ENCODE measurements at places on chromosomes 5 and 9.

- no peak for DNase-seq
These were observed 78.0 kb upstream of the CACNA1B start for GRCh38 chr9:137799630-137799983.

- DNase-seq: no peak
These were observed at the start of gene ENTPD2 for GRCh38 chr9:137053944-137054931. Gene ENTPD2, minus strand, starts transcription at chr9:137054061. Its CDS starts 64 bp downstream, at chr9:137053997.

DNA sequence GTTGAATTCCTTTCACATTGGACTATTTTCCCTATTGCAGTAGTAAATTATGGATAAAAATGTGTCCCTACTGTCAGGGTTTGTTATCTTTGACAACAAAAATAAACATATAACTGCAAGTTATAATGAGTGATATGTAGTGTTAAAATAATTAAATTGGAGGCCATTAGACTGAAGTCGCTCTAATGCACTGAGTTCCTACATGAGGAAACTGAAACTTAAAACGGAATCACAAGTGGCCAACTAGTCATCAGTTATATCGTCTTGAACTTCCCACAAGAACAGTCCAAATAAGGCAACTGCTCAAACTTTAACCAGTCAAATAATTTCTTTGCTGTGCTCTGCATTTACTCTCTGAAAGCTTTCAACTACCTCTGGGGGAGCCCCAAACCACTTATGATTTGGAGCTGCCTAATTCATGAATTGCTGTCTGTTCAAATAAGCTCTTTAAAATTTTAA lies 2.1 kb upstream of the IFT74 start:
- DNase-seq: no peak

GRCh38 chr9:75087289-75087823 lies 599 bp downstream of the NMRK1 start:
- DNase-seq: no peak

GRCh38 chr5:155189476-155189875 lies 175.9 kb downstream of the KIF4B start:
- DNase-seq: no peak

- no peak for DNase-seq
These were observed 102.6 kb downstream of the PDZD2 start for GRCh38 chr5:31741496-31741895.

- no peak for DNase-seq
These were observed 502.5 kb downstream of the RASEF start for GRCh38 chr9:82560457-82560904.

GRCh38 chr5:117414926-117415325 lies 840.3 kb upstream of the SEMA6A start:
- no peak for DNase-seq

- no peak for DNase-seq
These were observed 1.4 kb downstream of the ZFR start for GRCh38 chr5:32443145-32443540.

DNA sequence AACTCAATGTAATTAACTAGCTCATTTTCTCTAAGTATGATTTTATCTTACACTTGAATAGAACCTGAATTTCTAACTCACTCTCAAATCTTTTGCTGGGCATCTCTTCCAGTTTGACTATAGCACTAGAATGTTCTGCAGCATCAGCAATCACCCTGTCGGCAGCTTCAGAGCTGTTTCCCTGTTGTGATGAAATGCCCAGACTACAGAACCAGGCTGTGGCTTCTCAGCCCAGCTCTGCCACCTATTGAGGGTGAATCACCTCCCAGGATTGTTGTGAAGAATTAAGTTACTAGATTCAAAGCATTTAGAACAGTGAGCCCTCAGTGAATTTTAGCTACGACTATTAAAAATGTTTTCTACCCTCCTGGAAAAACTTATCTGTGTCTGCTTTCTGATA lies 90.4 kb upstream of the ANKRD55 start:
- no peak for DNase-seq

- DNase-seq: no peak
These were observed 126.3 kb downstream of the HMHB1 start for GRCh38 chr5:143938230-143938629.

DNA sequence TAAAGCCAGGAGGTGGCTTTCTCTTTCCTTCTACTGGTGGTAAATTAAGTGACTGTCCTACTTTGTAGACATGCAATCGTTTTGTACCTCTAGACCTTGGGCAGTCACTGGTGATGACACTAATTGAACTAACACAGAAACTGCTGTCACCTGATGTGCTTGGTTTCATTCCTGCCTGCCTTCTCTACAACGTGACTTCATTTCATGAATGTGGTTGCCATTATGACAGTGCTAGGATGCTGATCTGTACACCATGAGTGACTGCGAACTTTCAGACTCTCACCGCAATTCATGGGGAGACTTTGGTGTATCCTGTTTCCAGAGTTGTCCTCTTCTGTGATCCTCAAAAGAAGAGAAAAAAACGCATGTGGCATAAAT lies 47.5 kb downstream of the UBE2QL1 start:
- no peak for DNase-seq

DNA sequence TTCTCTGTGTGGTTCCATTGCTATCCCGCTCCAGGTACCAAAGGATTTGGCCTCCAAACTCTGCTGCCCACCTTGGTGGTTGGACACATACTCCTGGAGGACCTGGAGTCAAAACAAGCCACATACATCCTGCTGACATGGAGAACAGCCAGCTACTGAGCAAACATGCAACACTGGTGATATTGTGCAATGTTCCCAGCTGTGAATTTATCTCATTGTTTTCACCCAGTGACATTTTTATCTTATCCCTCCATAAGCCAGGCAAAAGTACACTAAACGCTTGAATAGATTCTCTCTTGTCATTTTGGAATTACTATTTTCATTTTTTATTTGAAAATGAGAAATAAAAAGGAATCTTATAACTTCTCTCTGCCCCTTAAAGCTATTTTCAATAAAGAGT lies 11.1 kb upstream of the CTSL start:
- DNase-seq: no peak

GRCh38 chr9:119601632-119602031 lies 232.4 kb upstream of the BRINP1 start:
- no peak for DNase-seq

DNA sequence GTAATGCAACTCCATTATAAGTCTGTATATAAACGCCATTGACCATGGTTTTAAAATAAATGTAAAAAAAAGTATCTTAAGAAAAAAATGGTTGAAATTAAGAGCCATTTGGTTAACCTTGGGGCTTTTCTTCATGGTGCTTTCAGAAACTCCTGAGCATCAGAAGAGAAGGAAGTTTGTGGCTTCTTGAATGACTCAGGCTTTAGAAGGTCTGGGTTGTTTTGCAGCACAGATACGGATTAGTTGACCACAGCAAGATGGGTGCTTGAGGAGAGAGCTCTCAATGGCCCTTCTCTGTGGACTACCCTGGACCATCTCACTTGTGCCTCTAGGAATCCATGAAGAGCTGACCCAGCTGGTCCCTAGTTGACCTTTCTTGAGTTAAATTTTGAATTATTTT lies 189.5 kb downstream of the TMEM38B start:
- no peak for DNase-seq

DNA sequence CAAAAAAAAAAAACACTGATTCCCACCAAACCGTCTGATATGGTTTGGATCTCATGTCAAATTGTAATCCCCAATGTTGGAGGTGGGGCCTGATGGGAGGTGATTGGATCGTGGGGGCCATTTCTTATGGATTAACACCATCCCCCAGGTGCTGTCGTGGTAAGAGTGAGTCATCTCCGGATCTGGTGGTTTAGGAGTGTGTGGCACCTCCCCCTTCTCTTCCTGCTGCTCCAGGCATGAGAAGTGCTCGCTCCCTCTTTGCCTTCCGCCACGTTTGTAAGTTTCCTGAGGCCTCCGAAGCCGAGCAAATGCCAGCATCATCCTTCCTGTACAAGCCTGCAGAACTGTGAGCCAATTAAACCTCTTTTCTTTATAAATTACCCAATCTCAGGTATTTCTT lies 45.2 kb downstream of the HSD17B3 start:
- DNase-seq: no peak

DNA sequence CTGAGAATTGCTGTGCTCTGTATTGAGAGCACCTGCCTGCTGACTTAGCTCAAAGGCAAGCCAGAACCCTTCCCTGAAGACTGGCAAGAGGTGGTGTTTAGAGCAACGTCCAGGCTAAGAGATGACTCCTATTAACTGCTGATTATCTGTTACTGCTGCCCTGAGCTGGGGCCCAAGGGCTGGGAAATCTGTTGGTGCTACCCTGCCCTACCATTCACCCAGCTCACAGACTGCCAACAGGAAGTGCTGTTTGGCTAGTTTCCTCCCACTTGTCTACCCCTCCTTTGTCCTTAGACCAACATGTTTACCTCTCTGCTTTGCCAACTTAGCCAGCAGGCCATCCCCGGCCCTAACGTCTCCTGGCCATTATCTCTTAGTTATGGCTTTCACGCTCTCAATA lies 6.9 kb downstream of the RAB24 start:
- DNase-seq: no peak

DNA sequence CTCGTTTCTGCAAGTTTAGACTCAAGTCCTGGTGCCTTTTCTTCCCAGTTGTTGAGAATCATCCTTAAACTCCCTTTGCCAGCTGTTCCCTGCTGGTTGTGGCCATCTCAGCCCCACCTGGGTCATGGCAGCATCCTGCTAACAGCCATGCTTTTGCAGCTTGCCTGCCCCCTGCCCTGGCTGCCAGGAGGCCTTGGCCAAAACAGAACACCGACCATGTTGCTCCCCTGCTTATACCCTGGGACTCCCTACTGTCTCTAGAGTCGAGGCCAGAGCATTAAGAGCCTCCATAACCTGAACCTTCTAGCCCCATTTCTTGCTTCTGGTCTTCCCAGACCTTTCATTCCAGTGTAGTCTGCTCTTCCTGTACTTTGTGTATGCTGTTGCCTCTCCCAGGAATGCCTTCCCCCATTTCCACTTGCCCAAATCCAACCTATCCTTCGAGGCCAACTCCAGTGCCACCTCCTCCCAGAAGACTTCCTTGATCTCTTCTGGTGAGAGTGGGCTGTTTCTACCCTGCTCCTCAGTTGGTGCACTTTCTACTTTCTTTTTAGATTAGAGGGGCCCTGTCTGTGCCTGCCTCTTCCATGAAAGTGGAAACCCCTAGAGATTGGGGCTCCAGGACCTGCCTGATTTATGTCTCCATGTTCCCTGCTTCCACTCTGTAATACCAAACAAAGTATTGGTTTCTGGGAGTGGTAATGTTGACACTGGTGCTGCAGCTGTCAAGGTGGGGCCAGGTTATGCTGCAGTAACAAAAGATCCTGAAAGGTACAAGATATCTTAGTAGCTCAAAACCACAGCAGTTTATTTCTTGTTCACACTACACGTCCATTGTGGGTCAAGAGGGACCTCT lies 88.2 kb downstream of the AMBP start:
- no peak for DNase-seq

Measured in vagina (tissue), 2 donors.